ENCODE measurements at places on chromosomes 2 and 18.
A peak's percentile ranks its signal among the peaks of the same experiment; 100 is the strongest.

- DNase-seq = no peak
These were observed at the start of gene RFTN2 for GRCh38 chr2:197675246-197675645. Gene RFTN2 (minus strand): TSS chr2:197675587. CDS start chr2:197675458, 129 bp downstream.

- no peak for DNase-seq
These were observed 179.4 kb downstream of the TXNL1 start for GRCh38 chr18:56458770-56459712.

- no peak for DNase-seq
These were observed 16.9 kb upstream of the DAPL1 start for GRCh38 chr2:158778243-158778642.

DNA sequence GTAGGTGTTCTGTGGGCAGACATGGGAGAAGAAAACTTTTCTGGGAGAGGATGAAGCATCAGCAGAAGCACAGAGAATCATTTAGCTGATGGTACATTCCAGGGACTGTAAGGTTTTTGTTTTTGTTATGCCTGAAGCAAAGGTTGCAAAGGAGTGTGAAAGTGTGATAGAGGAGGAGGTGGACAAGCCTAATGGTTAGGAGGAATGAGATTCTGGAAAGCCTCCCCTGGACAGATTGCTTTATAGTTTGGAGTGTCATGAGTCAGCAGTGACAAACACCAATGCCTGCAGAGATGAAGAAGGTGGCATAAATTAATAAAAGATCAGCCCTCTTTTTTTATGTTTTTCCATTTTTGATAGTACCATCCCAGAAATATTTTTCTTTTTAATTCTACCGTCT lies 171.6 kb upstream of the BOD1L2 start:
- DNase-seq = no peak

- DNase-seq = peak; percentile 2
These were observed 212.0 kb upstream of the MYT1L start for GRCh38 chr2:2542966-2543611.

DNA sequence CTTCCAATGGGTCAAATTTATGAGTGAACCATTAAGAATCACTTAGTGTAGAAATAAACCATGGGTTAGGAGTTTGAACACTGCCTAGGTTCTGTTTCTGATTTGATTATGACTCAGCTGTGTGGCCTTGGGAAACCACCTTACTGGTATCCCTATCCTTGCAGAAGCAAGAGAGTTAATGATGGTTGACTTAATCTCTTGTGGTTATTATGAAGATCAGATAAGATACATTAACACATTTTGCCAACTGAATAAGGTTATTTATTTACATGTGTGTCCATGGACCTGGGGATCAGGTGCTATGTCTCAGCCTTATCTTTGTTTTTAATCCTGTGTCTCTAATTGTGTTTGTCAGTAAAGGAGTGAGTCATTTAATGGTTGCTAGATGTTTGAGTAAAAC lies 5.4 kb upstream of the KCNJ13 start:
- DNase-seq = no peak

DNA sequence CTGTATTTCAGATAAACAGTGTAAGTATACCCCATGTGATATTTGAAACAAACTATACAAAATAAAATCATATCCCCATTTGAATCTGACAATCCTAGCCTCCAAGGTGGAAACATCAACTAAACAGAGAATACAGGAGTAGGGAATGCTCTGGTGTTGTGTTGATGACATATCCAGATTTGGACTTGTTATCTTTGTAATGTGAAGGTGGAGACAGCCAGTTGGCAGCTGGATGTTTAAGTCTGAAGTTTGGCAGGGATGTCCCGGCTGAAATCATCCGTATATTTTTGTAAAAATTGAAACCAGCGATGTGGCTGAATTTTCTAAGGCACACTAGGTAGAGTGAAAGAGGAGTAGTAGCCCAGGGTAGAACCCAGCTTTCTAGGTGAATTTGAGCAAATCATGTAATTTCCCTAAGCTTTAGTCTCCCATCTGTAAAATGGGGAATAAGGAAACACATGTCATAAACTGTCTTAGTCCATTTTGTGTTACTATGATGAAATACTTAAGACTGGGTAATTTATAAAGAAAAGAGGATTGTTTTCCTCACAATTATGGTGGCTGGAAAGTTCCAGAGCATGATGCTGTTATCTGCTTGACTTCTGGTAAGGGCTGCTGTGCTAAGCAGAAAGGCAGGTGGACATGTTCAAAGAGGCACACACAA lies 246.6 kb upstream of the APCDD1 start:
- DNase-seq = no peak

DNA sequence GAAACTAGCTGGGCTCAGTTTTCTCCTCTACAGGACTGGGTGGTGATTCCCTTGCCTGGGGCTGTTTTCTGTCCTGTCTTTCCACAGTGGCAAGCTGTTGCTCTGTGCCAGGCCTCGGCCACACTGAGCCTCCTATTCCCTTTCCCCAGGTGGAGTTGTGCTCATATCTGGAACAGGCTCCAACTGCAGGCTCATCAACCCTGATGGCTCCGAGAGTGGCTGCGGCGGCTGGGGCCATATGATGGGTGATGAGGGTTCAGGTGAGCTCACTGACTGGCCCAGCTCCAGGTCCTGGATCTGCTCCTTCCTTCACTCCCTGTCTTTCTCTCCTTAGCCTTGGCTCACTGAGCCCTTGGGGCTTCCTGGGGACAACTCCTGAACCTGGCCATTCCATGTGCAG lies 4.0 kb downstream of the NAGK start:
- DNase-seq = no peak
